NCI-H526 treated with DMSO at 0.1 percent for 48 hours (cell line): ENCODE measurements at places on chromosomes 1 and 21.
A peak's percentile ranks its signal among the peaks of the same experiment; 100 is the strongest.

DNA sequence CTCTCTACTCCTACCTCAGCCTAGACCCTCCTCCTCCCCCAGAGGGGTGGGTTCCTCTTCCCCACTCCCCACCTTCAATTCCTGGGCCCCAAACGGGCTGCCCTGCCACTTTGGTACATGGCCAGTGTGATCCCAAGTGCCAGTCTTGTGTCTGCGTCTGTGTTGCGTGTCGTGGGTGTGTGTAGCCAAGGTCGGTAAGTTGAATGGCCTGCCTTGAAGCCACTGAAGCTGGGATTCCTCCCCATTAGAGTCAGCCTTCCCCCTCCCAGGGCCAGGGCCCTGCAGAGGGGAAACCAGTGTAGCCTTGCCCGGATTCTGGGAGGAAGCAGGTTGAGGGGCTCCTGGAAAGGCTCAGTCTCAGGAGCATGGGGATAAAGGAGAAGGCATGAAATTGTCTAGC lies 21.6 kb upstream of the VPS13D start:
- DNase-seq, result no peak

GRCh38 chr1:155507945-155508344 lies 54.7 kb downstream of the ASH1L start:
- no peak for DNase-seq

GRCh38 chr1:167529829-167530474 lies 11.6 kb upstream of the CD247 start:
- DNase-seq, result no peak

DNA sequence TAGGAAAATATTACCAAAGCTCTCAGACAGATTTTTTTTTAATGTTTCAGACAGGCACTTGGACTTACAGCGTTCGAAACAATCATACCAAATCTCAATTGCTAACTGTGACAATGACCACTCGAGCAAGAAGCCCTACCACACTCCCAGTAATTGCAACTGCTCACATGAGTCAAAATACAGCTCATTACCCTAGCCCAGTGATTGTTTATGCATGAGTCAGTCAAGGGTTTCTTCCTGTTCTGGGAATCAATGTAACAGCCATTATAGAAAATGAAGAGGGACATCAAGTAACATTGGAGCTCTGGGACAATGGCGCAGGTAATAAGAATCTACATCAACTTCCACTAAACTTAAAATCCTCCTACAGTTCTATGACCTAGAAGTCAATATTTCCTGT lies 56.1 kb upstream of the SH3GLB1 start:
- DNase-seq, result peak; percentile 10

DNA sequence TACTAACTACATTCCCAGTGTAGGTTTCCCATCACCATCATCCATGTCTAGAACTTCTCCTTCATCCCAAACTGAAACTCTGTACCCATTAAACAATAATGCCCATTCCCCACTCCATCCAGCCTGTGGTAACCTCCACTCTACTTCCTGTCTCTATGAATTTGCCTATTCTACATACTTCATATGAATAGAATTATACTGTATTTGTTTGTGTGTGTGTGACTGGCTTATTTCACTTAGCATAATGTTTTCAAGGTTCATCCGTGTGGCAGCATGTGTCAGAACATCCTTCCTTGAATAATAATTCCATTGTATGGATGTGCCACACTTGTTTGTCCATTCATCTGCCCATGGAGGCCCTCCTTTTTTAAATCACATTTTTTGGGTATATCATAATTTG lies 35.7 kb downstream of the ATP2B4 start:
- DNase-seq, result peak; percentile 53

DNA sequence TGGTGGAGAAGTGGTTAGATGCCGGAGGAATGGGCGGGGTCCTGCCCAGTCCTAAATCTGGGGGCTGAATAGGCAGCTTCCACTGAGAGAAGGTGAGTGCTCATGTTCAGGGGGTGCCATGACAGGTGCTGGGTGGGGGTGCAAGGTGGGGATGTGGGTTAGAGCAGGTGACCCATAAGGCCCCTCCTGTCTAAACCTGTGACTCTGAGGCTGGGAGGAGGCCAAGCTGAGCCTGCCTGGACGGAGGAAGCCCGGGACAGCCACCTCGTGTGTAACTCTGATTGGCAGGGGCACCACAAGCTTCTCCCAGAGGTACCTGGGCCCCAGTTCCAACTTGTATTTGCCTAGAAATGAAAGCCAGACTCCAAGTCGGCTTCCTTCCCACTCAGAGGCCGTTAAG lies 10.7 kb downstream of the GPR157 start:
- DNase-seq, result no peak

GRCh38 chr1:99149952-99150351 lies 114.3 kb upstream of the PLPPR4 start:
- DNase-seq, result no peak

DNA sequence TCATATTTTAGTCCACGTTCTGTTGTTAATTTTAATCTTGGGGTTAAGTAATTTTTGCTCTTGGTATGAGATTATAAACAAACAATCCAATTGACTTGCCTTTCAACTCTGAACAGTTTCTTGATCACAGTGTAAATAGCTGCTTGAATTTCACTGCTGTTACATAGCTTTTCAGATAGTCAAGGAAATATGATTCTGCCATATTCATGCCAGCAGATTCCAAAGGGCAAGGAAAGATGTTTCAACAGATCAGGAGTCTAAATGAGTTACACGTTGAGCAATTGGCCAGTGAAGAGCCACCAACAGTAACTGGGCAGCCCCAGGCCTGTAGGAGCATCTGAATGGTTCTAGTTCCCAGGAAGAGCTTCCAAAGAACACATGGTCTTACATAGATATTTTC lies 93.6 kb downstream of the LEPR start:
- no peak for DNase-seq

DNA sequence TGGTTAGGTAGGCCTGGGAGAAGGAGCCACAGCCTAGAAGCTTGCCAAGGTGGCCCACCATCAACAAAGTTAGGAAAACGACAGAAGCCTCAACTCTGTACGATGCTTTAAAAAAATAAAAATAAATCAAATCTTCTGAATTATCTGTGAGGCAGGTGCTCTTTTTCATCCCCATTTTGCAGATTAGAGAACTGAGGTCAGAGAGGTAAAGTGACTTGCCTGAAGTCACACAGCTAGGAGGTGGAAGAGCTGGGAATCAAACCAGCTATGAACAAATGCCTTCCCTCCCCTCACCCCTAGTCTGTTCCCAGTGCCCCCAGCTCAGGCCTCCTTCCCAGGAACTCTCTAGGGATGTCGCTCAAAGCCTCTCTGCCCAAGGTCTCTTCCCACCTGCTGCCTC lies 30.4 kb downstream of the EPHA2 start:
- DNase-seq, result no peak

GRCh38 chr1:228166170-228166936 lies 749 bp downstream of the IBA57 start:
- DNase-seq, result no peak

DNA sequence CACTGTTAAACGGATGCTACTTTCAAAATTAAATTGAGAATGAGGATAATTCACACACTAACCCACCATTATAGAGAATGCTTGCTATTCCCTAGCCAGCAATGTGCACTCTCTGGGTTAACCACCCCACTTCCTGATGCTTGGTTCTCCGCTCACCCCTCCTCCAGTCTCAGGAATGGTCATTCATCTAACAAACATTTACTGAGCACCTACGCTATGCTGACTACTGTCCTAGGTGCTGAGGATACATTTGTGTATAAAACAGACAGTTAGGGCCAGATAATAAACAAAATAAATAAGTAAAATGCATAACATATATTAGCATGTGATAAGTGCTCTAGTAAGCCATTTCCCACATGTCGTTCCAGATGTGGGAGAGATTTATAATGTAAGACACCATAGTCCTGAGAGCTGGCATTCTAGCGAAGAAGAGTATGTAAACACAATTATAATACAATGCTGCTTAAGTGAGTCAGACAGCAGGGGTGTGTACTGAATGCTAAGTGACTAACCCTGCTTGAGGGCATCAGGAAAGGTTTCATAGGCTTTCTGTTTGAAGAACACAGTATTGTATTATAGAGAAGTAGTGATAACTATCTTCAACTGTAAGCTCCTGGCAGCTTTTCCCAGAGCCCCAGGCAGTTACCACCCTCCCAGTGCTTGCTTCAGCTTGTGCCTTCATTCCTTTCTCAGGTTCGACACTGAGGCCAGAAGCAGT lies 126.7 kb upstream of the CACHD1 start:
- DNase-seq, result peak; percentile 61

GRCh38 chr1:151238467-151238739 lies 16.1 kb upstream of the PSMD4 start:
- DNase-seq, result no peak

- DNase-seq, result no peak
Measured at GRCh38 chr1:206925106-206925736, 3.5 kb upstream of the FCMR start.

GRCh38 chr1:76006234-76006633 lies 68.3 kb upstream of the ST6GALNAC3 start:
- no peak for DNase-seq

DNA sequence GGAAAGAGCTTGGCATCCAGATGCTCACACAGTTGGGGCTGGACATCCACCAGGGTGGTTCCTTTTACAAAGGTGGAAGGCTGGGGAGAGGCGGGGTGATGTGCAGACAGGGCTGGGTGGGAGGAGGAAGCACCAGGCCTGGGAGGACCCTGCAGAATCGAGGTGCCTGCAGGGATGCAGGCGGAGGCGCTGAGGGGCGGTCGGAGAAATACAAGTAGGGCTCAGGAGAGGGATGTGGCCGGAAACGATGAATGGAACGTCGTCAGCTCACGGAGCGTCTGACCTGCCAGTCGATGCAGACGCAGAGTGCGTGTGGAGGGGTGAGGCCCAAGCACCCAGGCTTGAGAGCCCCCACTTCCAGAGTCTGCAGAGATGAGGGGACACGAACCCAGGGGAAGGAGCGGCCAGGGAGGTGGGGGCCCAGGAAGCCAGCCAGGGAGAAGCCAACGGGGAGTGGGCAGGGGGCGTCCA lies 63.4 kb downstream of the TRIM11 start:
- no peak for DNase-seq

DNA sequence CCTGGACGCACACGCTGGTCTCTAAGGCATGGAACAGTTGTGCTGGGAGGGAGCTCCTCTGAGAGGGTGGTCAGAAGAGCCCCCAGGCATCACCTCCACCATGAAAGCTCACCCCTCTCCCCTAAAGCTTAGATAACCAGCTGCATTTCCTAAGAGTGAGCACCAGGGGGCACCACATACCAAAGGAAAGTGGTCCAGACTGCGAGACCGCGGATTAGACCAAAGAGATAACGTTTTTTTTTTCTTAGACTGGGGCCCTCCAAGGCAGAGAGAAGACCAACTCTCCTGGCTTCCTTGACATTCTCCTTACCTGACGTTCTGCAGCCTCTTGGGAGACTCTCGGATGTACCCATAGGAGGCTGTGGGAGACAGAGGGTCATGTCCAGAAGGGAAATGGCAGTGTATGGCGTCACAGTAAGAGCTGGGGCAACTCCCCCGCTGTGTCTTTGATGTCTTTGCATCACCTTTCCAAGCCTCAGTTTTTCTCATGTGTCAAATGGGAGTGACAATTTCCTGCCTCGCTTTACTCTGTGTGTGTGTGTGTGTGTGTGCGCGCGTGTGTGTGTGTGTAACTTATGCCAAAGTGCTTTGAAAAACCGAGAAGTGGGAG lies 12.3 kb upstream of the IFNLR1 start:
- peak; percentile 31 for DNase-seq

DNA sequence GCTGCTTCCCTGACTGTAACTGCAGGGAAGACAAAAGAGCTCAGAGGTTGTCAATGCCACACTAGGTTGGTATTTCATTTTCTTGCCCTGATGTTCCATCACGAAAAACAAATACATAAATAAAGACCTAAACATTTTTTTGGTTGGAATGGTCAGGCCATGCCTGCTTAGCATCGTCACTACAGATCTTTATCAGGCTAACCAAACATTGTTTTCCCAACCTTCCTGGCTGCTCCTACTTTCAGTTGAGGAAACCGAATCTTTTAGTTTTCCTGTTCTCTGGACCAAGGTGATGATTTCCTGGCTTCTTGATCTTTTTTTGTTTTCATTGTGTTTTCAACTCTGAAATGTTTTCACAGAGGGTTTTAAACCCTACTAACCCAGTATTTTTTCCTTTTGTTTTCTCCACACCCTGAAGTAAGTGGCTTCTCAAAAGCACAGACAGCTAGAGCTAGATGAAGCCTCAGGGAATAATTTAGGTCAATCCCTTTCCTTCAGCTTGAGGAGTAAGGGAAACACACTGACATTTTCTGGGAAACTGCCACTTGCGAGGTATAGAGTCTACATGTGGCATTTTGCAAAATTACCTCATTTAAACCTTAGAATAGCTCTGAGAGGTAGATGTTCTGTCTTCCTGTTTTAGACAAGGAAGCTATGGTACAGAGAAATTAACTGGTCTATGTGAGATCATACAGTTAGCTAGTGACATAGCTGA lies 67.2 kb upstream of the CNN3 start:
- no peak for DNase-seq

- DNase-seq, result peak; percentile 40
Measured at GRCh38 chr1:222464841-222465210, 83.1 kb downstream of the HHIPL2 start.

DNA sequence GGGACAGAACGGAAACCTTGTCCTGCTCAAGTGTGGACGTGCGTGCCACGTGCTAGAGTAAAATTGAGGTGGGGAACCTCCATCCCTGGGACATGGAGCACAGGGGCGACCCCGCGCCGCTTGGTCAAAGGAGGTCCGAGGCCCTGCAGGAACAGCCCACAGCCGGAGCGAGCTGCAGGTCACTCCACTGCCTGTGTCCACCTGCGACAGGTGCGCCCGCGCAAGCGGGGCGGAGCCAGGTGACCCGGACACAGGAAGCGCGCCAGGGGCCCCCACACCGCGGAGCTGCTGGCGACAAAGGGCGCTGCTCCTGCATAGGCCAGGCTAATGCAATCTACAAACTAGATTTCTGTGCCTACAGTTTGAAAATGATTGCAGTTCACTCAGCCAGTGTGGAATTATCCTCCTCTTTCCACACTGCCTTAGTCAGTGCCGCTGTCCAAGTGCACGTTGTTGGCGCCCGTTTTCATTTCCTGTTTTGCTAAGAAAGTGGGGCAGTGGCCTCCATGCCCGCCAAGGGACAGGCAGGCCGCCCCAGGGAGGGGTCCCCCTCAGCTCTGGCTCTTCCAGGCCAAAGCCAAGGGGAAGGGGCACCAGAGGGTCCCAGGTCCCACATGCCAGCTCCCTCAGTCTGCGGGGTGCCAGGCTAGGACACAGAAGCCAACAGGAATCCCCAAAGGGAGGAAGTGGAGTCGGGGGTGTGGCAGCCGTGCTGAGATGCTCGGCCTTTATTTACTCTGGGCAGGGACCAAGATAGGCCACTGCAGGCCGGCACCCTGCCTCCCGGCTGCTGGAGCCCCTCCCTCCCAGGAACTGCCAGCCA lies 4.3 kb upstream of the NADK start:
- no peak for DNase-seq

DNA sequence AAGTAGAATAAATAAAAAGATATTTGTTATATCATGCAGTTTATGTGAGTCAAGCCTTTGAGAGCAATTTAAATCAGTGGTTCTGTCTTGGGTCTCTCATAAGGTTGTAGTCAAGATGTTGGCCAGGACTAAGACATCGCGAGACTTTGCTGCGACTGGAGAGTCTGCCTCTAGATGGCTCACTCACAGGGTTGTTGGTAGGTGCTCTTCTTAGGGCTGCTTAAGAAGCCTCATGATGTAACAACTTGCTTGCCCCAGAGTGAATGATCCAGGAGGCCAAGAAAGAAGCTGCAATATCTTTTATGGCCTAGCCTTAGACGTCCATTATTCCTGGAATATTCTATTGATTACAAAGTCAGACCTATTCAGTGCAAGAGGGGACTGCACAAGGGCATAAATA lies 73.1 kb upstream of the CACHD1 start:
- DNase-seq, result no peak
